ENCODE measurements at places on chromosomes 4 and X.

DNA sequence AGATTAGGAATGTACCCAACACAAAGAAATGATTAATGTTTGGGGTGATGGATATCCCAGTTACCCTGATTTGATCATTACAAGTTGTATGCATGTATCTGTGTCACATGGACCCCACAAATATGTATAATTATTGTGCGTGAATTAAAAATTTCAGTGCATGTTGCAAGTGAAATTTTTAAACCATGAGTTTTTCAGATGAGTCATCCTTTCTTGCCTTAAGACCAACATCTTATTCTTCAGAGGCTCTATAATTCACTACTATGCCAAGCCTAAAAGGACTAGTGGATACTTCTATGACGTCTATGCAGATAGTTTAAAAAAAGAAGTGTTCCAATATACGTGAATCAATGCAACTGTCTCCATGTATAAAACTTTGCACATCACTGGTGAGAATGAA lies 113.0 kb upstream of the SH3RF1 start:
- no peak for DNase-seq

DNA sequence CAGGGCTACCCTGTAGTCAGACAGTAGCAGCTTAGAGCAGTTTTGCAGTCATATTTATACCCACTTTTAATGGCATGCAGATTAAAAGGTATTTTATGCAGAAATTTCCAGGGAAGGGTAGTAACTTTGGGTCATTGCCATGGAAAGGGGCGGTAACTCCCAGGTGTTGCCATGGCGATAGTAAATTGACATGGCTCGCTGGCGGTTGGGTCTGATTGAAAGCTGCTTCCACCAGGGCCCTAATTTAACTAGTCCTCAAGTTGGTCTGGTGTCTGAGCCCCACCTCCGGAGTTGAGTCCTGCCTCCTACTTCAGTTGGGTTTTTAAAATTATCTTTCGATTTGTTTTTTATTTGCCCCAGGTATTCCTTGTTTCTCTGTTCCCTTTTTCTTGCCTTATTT lies 70.1 kb downstream of the NAA11 start:
- DNase-seq = no peak

DNA sequence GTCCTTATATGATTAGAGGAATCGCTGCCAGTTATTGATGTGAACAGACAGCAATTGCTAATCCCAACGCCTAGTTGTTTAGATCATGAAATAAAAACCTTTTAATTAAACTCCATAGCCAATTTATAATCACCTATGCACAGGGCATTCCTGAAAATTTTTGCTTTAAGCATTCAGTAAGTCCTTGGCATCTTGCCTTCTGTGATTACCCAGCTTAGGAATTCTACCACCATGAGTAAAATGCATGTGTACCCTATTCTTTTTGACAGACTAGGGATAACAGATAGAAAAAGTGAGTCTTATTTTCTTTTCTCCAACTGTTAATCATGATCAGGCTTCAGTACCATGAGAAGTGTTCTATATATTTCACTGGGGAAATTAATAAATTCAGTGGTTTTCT lies 995.3 kb upstream of the GRIA3 start:
- no peak for DNase-seq

GRCh38 chr4:42385516-42385915 lies 11.8 kb upstream of the SHISA3 start:
- DNase-seq = no peak

DNA sequence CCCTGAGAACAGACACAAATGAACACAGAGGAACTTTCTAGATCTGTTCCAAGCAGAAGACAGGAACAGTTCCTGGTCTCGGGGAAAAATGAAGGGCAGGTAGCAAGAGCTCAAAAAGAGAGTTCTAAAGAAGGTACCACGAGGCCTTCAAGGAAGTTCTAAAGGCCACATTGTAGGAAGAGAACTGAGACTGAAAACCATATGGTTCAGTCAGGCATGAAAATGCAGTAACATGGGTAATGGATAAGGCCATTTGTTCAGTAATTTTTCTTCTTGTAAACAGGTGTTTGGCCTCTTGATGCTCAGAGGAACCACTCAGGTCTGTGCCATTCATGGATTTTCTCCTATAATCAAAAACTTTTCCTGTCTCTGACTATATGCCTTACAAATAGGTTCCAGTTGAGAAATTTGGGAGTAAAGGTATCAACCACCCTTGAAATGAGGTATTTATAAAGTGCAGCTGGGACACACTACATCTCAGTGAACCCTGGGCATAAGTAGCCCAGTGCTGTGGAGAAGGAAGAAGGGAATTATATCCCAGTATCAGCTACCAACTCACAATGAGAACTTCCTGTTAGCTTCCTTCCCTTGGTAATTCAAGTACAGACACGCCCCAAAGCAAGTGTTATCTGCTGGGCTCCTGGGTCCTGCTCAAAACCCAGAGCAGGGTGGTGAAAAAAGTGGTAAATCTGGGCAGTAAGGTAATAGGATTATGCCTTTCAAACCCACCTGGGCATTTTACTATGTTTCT lies 277.9 kb downstream of the KLHL13 start:
- DNase-seq = no peak

DNA sequence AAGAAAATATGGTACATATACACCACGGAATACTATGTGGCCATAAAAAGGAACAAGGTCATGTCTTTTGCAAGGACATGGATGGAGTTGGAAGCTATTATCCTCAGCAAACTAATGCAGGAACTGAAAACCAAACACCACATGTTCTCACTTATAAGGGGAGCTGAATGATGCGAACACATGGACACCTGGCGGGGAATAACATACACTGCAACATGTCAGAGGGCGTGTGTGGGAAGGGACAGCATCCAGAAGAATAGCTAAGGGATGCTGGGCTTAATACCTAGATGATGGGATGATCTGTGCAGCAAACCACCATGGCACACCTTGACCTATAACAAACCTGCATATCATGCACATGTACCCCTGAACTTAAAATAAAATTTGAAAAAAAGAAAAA lies 19.5 kb upstream of the CNKSR2 start:
- no peak for DNase-seq

DNA sequence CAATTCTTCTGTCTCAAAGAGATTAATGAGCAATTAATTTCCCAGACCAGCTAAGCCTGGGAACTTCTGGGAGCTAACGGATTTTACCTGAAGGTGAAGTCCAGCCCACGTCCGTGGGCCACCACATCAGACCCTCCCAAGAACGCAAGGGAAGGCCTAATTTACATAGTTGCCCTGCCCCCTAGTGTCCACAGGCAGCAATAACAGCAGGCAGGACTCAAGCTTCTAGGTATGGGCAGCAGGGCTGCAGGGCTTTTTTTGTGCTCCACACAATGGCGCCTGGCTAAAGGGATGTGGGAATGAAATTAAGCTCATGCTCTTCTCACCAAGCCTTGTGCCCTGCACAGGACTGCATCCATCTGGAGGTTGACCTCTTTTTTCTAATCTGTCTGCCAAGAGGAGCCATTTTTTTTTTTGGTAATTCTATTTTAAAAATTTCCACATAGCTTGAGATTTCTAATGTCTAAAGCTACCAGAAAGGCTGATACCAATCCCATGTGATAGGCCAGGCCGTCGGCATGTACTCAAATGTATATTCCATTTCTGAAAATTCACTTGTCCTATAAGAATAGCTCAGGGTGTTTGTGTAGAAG lies 111.9 kb upstream of the TMEM164 start:
- no peak for DNase-seq

DNA sequence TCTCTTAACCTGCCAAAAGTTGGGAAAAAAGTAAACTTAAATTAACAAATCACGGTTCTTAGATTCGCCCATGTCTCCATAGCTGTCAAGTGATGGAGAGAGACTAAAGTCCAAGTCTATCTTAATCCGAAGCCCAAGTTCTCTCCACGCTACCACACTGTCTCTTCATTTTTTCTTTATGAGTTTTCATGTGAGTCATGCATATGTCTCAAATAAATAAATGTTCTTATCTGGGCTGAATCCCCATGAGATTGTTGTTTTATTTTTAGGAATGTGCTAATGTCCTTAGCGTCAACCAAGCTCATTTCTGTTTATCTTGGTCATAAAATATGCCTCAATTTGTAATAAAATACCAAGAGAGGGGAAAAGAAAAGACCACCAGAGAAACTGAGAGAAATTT lies 169.3 kb downstream of the RCHY1 start:
- DNase-seq = no peak

DNA sequence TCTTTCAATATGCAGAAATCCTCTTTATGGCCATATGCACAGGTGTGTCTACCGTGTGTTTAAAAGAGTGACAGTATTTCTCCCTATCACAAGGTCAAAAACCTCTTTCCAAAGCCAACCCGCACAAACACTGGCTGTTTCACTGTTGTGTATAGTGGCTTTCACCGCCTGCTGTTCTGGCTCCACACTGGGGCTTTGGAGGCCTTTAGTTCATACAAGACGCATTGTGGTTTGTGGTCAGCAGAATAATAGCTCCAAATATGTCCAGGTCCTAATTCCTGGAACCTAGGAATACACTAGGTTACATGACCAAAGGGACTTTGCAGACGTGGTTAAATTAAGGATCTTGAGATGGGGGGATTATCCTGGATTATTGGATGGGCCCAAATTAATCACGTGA lies 40.7 kb upstream of the FAM9A start:
- DNase-seq = no peak

GRCh38 chr4:31620476-31620875 lies 900.3 kb downstream of the PCDH7 start:
- DNase-seq = no peak

GRCh38 chr4:184342167-184342856 lies 124.6 kb upstream of the ENPP6 start:
- no peak for DNase-seq
